Cerebellar cortex (tissue), 1 donor: ENCODE measurements at places on chromosomes 7 and 10.

- no peak for DNase-seq
Measured at GRCh38 chr10:103740611-103741010, 114.8 kb downstream of the SH3PXD2A start.

GRCh38 chr10:93378997-93379730 is 103.0 kb downstream of the MYOF start:
- DNase-seq: no peak

DNA sequence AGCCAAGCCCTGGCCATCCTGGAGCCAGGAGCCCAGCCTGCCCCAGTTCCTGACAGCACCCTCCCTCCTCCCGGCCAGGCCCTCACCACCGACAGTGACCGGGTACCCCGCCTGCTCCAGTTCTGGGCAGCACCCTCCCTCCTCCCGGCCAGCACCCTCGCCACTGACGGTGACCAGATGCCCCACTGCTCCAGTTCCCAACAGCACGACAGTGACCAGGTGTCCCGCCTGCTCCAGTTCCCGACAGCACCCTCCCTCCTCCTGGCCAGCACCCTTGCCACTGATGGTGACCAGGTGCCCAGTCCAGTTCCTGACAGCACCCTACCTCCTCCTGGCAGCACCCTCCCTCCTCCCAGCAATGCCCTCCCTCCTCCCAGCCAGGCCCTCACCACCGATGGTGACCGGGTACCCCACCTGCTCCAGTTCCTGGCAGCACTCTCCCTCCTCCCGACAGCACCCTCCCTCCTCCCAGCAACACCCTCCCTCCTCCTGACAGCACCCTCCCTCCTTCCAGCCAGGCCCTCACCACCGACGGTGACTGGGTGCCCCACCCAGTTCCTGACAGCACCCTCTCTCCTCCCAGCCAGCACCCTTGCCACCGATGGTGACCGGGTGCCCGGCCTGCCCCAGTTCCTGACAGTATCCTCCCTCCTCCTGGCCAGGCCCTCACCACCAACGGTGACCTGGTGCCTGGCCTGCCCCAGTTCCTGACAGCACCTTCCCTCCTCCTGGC is 40.3 kb downstream of the VIPR2 start:
- no peak for DNase-seq

GRCh38 chr10:14822879-14823755 is 14.7 kb downstream of the CDNF start:
- peak; percentile 78 for DNase-seq

- no peak for DNase-seq
Measured at GRCh38 chr10:4343873-4344272, 482.1 kb upstream of the AKR1E2 start.

DNA sequence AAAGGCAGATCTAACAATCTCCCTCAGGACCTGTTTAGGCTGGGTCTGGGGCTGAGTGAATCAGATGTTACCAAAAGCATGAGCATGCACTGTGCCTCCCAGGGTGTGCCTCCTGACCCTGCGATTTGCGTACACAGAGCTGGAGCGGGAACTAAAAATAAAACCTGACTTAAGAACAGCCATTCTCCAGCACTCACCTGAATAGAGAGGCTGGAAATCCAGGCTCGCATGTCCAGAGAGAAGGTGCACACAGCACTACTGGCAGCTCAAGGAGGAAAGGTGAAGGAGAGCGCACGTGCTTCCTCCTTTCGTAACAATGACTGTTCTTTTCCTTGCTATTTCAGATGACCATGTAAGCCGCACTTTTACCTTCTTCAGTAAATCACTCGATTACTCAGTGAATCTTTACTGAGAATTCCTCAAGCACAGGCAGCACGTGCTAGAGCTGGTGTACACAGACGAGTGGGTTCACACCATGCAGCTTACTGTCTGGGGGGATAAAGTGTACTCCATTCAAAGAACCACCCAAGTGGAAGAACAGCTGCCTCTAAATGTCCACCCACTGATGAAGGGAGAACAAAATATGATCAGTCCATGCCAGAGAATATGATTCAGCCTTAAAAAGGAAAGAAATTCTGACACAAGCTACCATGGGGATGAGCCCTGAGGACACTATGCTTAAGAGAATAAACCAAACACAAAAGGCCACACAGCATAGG is 45.6 kb downstream of the SFMBT2 start:
- DNase-seq: no peak

- DNase-seq: no peak
Measured at GRCh38 chr7:25385506-25386136, 157.3 kb upstream of the NPVF start.

- DNase-seq: no peak
Measured at GRCh38 chr10:82353381-82353780, 478.4 kb downstream of the NRG3 start.

GRCh38 chr10:5550621-5551530 is 26.1 kb downstream of the CALML3 start:
- no peak for DNase-seq

GRCh38 chr7:21076574-21076973 is 289.9 kb upstream of the SP8 start:
- DNase-seq: no peak

GRCh38 chr7:122750389-122750788 is 47.7 kb upstream of the RNF148 start:
- DNase-seq: peak; percentile 60

GRCh38 chr10:117568334-117568733 is 25.8 kb downstream of the EMX2 start:
- DNase-seq: no peak

- DNase-seq: no peak
Measured at GRCh38 chr10:35259769-35260397, 76.4 kb upstream of the CCNY start.

GRCh38 chr7:92725161-92725925 is 111.0 kb downstream of the CDK6 start:
- DNase-seq: no peak

DNA sequence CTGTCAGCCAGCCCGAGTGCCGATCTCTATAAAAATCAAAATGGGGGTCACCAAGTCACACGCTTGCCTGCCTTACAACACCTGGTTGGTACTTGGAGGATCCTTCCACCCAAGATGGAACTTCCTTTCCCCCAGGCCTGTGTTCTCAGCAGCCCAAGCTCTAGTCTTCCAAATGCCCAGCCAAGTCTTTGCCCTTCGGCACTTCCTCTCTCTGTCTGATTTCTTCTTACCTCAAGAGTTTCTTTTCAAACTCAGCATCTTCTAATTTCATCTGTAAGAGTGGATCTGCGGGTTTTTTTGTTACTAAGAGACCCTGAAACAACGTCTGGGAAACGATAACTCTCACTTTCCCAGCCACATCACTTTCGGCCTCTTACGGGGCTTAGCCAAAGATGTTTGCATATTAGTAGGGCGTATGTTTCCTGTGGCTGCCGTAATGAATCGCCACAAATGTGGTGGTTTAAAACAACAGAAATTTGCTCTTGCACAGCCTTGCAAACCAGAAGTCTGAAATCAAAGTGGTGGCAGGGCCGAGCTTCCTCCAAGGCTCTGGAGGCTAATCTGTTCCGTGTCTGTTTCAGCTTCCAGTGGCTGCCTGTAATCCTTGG is 219.9 kb downstream of the TCF7L2 start:
- no peak for DNase-seq

GRCh38 chr10:1256432-1256725 is 200.2 kb downstream of the WDR37 start:
- no peak for DNase-seq
